Neural progenitor cell (in vitro differentiated cells): ENCODE measurements at places on chromosomes 6 and 20.
A peak's percentile ranks its signal among the peaks of the same experiment; 100 is the strongest.

DNA sequence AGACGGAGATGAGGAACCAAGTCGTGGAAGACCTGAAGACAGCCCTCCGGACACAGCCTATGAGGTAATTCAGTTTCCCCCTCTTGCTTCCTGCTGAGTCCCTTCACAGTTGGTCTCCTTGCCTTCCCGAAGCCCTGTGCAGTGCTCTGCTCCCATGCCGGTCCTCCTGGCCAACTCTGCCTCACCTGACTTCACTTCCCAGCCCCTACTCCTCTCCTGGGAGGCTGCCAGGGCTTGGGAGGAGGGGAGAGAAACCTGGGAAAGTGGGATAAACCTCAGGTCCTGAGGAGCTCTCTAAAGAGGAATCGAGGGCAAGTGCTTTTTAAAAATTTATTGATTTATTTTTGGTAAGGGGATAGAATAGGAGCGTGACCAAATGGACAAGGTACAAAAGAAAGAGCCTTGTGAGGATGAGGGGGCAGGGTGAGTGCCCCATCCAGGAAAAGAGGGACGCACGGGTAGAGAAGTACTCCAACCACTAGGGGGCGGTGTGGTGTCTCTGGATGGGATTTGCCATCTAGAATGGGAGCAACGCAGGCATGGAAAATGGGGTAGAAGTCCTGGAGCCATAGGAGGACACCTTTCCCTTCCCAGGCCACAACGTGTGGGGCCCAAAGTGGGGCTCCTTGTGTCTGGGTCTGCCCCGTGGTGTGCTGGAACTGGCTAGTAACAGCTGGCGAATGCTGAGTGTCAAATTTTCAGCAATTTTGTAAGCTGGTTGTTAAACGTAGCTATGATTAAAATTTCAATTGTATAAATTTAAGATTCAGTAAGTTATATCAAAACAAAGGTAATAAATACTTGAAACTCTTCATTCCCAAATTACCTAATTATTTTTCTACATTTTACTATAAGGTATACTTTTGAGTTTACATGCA is 69.0 kb downstream of the MOCS1 start:
- peak; percentile 81 for DNase-seq

DNA sequence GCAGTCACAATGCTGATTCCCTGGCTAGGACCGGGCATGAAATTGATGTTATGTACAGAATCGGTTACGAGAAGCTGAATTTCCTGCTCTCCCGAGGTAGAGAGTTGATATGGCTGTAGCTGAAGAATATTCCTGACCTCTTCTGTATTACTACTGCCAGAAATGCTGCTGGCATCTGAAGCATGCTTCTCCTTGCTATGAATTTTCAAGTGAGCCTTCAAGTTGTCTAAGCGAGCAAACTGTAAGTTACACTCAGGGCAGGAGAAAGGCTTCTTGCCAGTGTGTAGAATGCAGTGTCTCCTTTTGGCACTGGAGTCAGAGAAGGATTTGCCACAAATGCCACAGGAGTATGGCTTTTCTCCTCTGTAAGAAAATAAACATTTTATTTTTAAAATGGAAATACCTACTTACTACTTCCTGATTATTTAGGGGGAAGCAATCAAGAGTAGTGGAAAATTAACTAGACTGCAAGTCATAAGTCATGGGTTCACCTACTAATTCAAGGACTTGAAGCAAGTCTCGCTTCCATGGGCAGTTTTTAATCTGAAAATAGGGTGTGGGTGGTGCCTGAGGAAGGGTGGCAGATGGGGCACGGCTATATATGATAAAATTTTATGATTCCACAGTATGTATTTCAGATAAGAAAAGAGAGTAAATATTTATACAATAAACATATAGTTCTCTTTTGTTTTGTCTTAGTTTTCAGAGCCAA is 10.8 kb upstream of the MICAL1 start:
- DNase-seq = no peak

- no peak for DNase-seq
These were observed 13.8 kb downstream of the CFAP206 start for GRCh38 chr6:87421576-87421975.

DNA sequence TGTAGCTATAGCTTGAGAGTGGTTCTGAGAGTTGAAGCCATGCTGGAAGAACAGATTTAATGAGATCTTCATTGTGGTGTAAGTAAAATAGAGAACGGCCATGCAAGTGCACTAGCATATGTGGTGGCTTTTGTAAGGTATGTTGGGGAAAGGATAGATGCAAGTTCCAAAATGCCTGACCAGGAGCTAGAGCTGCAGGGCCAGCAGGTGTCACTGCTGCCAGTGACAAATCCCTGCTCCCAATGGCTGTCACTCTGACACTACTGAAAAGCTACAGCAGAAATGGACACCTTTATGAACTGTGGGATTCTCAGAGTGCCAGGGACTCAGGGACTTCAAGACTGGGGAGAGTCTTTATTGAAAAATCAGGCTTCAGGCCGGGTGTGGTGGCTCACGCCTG is 23.1 kb upstream of the VIP start:
- peak; percentile 50 for DNase-seq

DNA sequence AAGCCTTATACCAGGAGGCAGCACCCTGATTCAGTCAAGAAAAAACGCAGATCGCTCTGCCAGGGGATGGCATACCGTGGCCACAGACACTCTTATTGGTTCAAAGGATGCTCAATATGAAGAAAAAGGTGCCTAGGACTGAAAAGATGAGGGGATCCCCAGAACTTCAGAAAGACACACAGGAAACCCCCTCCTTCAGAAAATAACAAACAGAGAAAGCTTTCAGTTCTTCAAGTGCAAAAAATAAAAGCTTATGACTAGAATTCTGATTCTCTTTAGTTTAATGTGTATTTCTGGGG is 17.7 kb upstream of the MYB start:
- DNase-seq = no peak

GRCh38 chr20:61437280-61438206 is 185.5 kb downstream of the CDH4 start:
- DNase-seq = peak; percentile 82

DNA sequence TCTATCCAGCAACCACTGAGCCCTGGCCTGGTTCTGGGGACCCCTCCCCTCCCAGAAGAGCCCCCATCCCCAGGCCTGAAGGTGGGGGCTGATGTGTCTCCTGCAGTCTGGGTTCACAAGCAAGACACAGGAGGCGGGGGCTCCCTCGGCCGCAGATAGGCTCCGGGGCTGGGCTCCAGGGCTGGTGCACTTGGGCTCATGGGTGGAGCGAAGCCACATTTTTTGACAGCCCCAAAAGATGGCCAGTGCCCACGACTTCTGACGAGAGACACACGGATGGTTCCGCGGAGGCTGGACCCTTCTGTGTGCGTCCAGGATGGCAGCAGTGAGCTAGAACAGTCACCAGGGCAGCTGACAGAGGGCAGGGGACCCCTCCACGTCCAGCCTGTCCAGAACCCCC is 57.1 kb upstream of the GATA5 start:
- no peak for DNase-seq

GRCh38 chr6:106143665-106144064 is 57.5 kb downstream of the PRDM1 start:
- no peak for DNase-seq

- no peak for DNase-seq
These were observed 9.6 kb downstream of the BTNL2 start for GRCh38 chr6:32397252-32397920.

DNA sequence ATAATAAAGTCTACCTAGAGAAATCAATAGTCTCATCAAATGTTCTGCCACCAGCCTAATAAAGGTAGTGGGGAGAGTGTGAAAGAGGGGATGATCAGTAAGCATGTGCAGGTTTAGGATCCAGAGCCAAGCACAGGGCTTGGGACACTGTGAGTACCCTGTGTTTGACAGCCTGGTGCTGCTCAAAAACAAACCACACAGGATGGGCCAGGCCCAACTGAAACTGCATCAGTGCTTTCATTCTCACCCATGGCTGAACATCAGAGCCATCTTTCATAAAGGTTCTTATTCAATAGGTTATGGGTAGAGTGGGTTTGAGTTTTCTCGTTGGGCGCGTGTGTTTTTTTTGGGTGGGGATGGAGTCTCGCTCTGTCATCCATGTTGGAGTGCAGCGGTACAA is 87.3 kb upstream of the NHSL1 start:
- no peak for DNase-seq

GRCh38 chr6:15892369-15892768 is 229.5 kb upstream of the DTNBP1 start:
- no peak for DNase-seq

- no peak for DNase-seq
These were observed 155.2 kb downstream of the TTLL2 start for GRCh38 chr6:167479901-167480648.

DNA sequence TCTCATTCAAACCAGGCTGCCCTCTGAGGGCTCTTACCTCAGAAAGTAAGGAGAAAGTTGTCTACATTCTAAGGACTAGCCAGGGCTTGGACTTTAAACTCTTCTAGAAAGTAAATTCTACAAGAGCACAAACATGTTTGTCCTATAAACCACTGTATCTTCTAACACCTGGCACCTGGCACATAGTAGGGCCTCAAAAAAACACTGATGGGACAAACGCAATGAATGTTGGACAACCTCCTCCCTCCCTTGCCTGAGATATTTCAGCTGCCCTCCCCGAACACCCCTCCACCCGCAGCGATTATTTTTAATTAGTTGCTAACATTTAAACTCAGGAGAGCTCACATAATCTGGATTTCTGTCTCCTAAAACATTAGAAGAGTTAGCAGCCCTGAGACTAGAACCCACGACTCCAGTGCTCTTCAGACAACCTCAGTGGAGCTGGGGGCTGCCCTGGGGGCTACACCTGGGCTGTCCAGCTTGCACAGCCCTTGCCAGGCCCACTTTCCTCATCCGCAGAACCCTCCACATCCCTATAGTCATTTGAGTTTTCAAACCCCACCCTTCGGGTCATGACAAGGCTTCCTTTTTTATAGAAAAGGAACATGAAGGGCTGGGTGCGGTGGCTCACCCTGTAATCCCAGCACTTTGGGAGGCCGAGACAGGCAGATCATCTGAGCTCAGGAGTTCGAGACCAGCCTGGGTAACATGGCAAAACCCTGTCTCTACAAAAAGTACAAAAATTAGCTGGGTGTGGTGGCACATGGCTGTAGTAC is 4.9 kb downstream of the HCK start:
- no peak for DNase-seq

DNA sequence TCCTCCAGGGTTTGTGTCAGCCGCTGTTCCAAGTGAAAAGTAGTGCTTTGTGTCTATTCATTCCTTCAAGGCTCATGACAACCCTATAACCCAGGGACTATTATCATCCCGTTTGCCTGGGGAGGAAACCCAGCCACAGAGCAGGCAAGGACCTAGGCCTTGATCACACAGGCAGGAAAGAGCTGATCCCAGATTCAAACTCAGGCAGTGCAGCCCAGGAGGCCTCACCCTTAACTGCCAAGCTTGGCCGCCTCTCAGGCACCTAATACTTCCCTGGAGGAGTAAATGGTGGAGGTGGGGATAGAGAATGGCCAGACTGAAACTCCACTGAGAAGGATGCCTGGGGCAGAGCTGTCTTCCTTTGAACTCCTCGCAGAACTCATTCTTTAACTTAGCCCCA is 215.1 kb upstream of the QKI start:
- no peak for DNase-seq

DNA sequence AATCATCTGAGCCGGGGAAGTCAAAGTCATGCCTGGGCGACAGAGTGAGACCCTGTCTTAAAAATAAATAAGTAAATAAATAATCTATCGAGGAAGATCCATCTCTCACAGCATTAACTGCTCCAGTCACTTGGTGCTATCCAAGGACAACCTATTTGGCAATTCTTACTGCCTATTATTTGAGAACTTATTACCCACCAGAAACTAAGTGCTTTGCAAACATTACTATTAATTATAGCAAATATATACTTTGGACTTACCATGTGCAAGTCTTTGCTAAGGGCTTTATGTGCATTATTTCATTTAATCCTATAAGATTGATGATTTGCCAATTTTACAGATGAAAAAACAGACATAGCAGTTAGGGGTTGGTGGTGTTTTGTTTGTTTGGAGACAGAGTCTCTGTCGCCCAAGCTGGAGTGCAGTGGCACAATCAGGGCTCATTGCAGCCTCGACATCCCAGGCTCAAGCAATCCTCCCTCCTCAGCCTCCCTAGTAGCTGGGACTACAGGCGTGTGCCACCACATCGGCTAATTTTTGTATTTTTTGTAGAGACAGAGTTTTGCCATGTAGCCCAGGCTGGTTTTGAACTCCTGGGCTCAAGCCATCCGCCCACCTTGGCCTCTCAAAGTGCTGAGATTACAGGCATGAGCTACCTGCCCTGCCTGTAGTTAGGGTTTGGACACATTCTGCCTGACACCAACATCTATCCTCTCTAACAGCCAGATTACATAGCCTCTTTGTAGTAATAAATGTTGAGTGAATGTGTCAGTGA is 933 bp upstream of the APOM start:
- no peak for DNase-seq

DNA sequence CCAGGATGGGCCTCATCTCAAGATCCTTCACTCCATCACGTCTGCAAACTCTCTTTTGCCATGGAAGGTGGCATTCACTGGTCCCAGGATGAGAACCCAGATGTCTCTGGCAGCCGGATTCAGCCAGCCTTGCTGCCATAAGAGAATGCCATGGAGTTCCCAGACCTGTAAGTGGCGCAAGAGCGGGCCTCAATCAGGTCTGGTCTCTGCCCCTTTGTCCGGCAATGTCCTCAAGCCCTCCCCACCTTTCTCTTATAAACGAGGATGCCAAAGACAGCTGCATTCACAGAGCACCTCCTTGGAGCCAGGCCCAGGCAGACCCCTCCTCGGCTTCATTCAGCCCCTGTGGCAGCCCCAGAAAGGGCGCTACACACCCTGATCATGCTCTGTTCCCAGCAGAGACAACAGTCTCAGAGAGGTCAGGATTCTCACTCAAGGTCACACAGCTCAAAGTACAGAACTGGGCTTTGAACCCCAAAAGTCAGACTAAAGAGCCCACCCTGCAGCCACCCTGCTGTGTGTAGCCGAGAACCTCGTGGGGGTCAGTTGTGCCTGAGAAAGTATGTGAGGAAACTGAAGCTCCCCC is 263.7 kb downstream of the TAF4 start:
- no peak for DNase-seq

- DNase-seq = peak; percentile 18
These were observed 117.7 kb upstream of the GJE1 start for GRCh38 chr6:142015011-142015410.

GRCh38 chr20:33560026-33560425 is 70.1 kb downstream of the CBFA2T2 start:
- DNase-seq = no peak

- DNase-seq = no peak
These were observed 34.6 kb downstream of the FAM83B start for GRCh38 chr6:54881067-54881730.
